ENCODE measurements at places on chromosomes 6 and 20. TPM values are rescaled to one million over a fixed set of nuclear protein-coding genes. Genes with fewer than 3 reads are reported as not detected.

The GINS1 gene
- 3.6 TPM for total RNA-seq

The SLC13A3 gene
- total RNA-seq: 0.36 TPM

The ADGB gene
- total RNA-seq: not detected

The MAVS gene
- total RNA-seq: 24.3 TPM

The PDE7B gene
- 49.5 TPM for total RNA-seq

The KCNK5 gene
- not detected for total RNA-seq

The C20orf141 gene
- total RNA-seq: not detected

The FAM184A gene
- total RNA-seq: not detected

The TXLNB gene
- not detected for total RNA-seq

The MAP1LC3A gene
- 94.8 TPM for total RNA-seq

The PNLDC1 gene
- total RNA-seq: not detected

The TSHZ2 gene
- 1.9 TPM for total RNA-seq

The GTSF1L gene
- total RNA-seq: not detected

The GGTLC1 gene
- total RNA-seq: not detected

The CDSN gene
- total RNA-seq: not detected

The LPIN3 gene
- total RNA-seq: 10.8 TPM

The CLIC1 gene
- total RNA-seq: 525 TPM

The KCNK15 gene
- total RNA-seq: 1.1 TPM

The FNDC1 gene
- 0.32 TPM for total RNA-seq

The SPATA2 gene
- total RNA-seq: 3.6 TPM

The GJE1 gene
- total RNA-seq: not detected

The FYN gene
- total RNA-seq: 81.2 TPM

The MUC22 gene
- not detected for total RNA-seq

The SLCO4A1 gene
- total RNA-seq: 0.54 TPM

The CFAP206 gene
- not detected for total RNA-seq

The AGPAT4 gene
- total RNA-seq: 2.3 TPM

The C6orf163 gene
- 0.18 TPM for total RNA-seq

The ULBP2 gene
- 10.7 TPM for total RNA-seq

The ASIP gene
- total RNA-seq: not detected

The CASS4 gene
- total RNA-seq: 17.0 TPM

The UNC93A gene
- not detected for total RNA-seq

The RSPH3 gene
- 7.6 TPM for total RNA-seq

The C20orf96 gene
- 0.16 TPM for total RNA-seq

The ZNF311 gene
- total RNA-seq: 0.97 TPM

The VAPB gene
- total RNA-seq: 10.3 TPM

The SDC4 gene
- total RNA-seq: 43.5 TPM

The CST5 gene
- total RNA-seq: not detected

The FOXA2 gene
- total RNA-seq: not detected

The FOXS1 gene
- total RNA-seq: not detected

The GABRR2 gene
- not detected for total RNA-seq

The CAGE1 gene
- total RNA-seq: not detected

The BPIFA1 gene
- not detected for total RNA-seq

The CDH4 gene
- 0.54 TPM for total RNA-seq
